Stimulated activated CD4-positive, alpha-beta T cell treated with anti-CD3 and anti-CD28 coated beads, Interleukin-4, amount 100 ng/mL, for 1 hour (primary cell): ENCODE measurements at places on chromosomes 1 and 21.
A peak's percentile ranks its signal among the peaks of the same experiment; 100 is the strongest.

GRCh38 chr1:167431261-167431908, 86.9 kb downstream of the CD247 start:
- no peak for DNase-seq

- no peak for DNase-seq
Measured at GRCh38 chr1:7107109-7107830, 322.0 kb downstream of the CAMTA1 start.

GRCh38 chr1:213714645-213715044, 273.1 kb upstream of the PROX1 start:
- no peak for DNase-seq

- DNase-seq: no peak
Measured at GRCh38 chr1:170730438-170730837, 66.5 kb downstream of the PRRX1 start.

DNA sequence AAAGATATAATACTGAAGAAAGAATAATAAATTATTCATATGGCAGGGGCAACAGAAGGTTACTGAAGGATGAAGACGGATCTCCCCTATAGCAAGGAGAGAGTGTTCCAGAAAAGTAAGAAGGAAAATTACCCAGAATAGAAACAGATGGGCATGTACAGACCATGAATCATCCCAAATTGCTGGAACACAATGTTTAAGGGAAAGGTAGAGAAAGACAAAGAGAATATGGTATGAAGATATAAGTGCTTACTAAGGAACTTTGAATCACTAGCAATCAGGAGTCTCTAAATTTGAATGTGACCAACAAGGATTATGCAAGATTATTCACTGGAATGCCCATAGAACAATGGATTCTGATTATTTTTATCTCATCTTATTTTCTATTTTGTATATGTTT, 375.4 kb downstream of the COL11A1 start:
- no peak for DNase-seq

DNA sequence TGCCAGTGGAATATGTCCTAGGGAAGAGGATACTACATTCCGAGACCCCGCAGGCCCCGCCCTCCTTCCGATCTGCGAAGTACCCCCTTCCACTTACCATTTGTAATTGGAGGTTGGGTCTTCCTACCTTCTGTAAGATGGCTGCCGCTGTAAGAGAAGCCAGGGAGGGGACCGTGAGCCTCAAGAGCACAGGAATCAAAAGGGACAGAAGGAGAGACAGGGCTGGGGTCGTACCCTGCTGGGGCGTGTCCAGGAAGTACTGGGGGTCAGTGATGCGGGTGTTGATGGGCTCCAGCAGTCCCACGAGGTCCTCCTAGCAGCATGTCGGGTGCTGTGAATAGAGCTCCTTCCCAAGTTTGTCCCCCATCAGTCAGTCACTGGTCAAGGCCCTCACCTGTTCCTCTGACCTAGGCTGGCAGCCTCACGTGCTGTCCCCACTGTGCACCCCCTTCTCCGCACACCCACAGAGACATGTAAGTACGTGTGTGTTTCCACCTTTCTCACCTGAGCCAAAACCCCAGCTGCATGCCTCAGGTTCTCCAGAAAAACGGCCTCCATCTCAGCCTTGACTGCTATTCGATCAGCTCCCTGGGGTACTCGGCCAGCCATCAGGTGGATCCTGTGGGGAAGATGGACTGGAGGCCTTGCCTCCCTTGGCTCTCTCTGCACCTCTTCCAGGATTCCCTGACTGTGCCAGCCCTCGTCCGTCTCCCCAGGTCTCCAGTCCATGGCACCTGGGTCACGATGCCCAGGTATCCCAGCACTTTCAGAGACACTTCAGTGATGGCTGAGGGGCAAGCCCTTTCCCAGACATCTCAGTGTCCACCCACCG, 1.8 kb downstream of the HYI start:
- no peak for DNase-seq

- no peak for DNase-seq
Measured at GRCh38 chr1:226034482-226034881, 28.0 kb upstream of the H3-3A start.

GRCh38 chr21:29368906-29369305, 70.2 kb downstream of the BACH1 start:
- DNase-seq: no peak

DNA sequence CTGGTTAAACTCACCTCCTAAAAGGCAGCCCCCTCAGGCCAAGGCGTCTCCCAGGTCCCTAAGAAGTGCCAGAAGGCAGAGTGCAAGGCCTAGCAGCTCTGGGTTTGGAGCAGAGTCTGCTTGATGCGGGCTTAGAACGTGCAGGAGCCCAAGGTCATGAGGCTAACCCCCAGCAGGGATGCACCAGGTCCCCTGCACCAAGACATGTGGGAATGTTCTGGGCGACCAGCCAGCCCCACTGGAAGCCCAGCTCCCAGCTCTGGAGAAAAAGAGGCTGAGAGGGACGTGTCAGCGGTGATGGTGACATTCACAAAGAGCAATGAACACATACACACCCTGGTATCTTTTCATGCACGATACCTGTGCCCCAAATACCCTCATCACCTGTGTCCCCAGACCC, 5.1 kb downstream of the LRRN2 start:
- no peak for DNase-seq

GRCh38 chr1:9731051-9731537, 79.6 kb downstream of the PIK3CD start:
- DNase-seq: no peak

DNA sequence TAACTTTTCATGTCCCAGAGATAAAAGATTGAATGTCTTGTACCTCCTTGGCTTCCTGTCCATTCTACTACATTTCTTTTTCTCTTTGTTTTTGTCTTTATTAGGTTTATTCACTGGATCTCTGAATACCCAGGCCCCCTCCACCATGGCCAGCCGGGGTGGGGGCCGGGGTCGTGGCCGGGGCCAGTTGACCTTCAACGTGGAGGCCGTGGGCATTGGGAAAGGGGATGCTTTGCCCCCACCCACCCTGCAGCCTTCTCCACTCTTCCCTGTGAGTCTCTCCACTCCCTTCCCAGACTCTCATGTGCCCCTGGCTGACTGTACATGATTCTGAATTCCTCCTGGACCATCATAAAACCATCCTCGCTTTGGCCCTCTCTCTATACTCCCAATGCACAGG, 10.2 kb downstream of the POLR3GL start:
- no peak for DNase-seq

DNA sequence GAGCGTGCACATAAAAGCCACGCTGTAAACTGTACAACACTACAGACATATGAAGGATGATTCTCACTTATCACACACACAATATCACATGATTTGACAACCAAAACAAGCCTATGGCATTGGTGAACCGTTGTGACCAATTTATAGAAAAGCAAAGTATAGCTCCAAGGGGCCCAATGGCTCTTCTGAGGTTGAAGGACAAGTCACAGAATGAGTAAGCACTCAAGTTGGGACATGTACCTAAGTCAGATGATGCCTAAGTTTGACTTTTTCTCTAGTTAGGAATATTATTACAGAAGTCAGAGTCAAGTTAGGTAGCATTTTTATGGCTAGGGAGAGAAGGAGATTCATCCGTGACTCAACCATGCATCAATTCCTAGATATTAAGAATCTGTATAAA, 45.7 kb downstream of the PLPP3 start:
- no peak for DNase-seq

DNA sequence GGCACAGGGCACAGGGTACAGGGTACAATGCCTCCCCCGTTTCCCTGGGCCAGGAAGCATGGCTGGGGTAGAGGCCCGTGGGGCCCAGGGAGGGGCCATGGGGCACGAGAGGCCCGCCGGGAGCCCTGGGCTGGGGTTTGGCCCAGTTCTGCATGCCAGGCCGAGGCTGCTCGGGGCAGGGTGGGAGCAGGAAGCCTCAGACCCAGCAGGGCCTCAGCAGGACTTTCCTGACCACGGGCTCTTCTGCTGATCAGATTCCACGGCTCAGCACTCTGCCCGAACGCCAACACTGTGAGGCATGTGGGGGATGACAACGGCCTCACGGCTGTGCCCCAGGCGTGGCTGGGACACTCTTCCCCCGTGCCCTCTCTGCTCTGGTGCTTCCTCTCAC, 104.3 kb downstream of the NPHP4 start:
- no peak for DNase-seq

DNA sequence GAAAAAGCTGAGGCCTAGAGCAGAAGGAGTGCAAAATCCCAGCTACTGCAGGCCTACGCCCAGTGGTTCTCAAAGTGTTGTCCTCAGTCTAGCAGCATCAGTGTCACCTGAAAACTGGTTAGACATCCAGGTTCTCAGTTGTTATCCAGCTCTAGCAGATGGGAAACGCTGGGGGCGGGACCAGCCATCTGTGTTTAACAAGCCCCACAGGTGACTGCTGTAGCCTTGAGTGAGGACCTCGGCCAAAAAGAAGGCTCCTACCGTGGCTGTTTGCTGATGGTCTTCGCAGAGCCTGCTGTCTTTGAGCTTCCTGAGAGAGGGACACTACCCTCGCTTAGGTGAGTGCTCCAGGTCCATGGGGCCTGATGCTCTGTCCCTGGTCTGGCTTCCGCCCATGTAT, 69.7 kb downstream of the LRRN2 start:
- DNase-seq: no peak

DNA sequence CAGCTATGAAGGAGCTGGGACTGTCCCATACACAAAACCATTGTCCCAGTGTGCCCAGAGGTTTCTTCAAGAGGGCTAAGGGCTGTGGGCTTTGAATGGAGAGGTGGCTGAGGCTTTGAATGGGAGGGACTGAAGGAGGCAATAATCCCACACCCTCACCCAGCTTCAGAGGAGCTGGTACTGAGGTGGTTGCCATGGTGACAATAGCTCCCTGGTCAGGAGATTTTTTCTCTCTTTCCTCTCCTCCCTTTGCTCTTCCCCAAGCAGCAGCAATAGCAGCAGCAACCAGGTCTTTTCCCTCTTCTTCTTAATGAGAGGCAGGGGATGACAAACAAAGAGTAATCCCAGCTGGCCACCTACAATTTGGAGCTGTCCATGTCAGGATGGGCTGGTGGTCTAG, 1.6 kb downstream of the HPCAL4 start:
- no peak for DNase-seq

- no peak for DNase-seq
Measured at GRCh38 chr1:103387898-103388297, 137.6 kb upstream of the RNPC3 start.

- no peak for DNase-seq
Measured at GRCh38 chr1:117660271-117660965, 54.6 kb downstream of the TENT5C start.

- no peak for DNase-seq
Measured at GRCh38 chr1:12495725-12496124, 122.3 kb downstream of the DHRS3 start.

- no peak for DNase-seq
Measured at GRCh38 chr1:183568176-183569021, 21.9 kb downstream of the NCF2 start.

- no peak for DNase-seq
Measured at GRCh38 chr1:196481616-196482015, 126.6 kb downstream of the KCNT2 start.

DNA sequence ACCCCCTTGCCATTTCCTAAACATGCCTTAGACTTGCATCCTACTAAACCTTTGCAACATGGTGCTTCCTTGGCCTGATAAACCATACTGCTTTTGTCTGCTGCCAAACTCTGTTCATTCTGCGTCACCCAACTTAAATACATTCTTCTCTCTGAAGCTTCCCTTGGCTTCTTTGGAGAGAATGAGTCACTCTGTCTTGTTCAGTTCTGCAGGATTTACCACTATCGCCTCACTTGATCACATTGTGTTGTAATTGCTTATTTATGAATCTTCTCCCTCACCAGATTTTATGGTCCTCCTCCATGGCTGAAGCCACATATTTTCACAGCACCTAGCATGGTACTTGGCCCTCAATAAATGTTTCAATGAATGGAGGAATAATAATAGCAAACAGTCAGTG, 21.7 kb upstream of the TUT4 start:
- DNase-seq: no peak

- no peak for DNase-seq
Measured at GRCh38 chr1:49971088-49971487, 52.7 kb downstream of the AGBL4 start.

DNA sequence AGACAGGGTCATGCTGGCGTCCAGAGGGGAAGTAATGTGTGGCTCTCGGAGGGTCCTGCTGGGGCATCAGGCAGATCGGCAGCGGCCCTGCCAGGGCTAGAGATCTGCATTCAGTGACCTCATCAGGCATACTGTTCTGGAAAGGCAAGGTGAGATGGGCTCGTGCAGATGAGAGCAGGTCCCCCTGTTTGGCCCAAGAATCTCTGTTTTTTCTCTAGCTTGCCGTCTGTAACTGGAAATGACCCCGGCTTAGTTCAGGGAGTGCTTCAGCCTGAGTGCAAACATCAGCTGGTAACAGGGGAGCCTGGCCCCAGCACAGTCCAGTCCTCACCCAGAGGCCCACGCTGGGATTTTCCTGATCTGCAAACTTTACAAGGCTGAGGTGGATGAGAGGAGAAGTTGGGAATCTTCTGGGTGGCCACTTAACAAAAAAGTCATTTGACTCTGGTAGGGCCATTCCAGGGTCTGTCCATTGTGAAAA, 2.1 kb downstream of the FAM163A start:
- DNase-seq: no peak

DNA sequence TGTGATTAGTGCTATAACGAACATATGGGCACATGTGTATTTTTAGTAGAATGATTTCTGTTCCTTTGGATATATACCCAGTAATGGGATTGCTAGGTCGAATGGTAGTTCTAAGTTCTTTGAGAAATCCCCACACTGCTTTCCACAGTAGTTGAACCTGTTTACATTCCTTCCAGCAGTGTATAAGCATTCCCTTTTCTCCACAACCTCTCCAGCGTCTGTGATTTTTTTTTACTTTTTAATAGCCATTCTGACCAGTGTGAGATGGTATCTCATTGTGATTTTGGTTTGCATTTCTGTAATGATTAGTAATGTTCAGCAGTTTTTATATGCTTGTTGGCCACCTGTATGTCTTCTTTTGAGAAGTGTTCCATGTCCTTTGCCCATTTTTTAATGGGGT, 81.8 kb upstream of the SLC44A3 start:
- no peak for DNase-seq

DNA sequence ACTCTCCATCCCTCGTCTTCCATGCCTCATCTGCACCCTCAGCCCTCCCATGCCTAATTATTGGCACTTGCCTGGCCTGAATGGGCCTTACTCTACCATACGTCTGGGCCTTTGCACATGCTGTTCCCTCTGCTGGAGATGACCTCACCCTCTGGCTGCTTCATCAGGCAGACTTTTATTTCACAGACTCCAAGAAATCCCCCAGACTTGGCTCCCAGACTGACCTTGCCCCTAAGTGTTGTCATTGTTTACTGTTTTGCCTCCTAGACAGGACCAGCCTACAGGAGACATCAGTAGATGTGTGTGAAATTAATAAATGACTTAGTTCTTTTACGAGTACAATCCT, 5.2 kb upstream of the AHDC1 start:
- no peak for DNase-seq

- peak; percentile 29 for DNase-seq
Measured at GRCh38 chr1:1157914-1158710, 15.6 kb upstream of the TTLL10 start.
